ENCODE measurements at places on chromosomes 2 and 18.

GRCh38 chr2:144370937-144371584 lies 148.9 kb downstream of the ZEB2 start:
- DNase-seq = no peak

- no peak for DNase-seq
These were observed 55.2 kb upstream of the SEMA4C start for GRCh38 chr2:96924775-96925747.

- no peak for DNase-seq
These were observed 3.6 kb downstream of the VIL1 start for GRCh38 chr2:218422403-218423086.

GRCh38 chr2:43057742-43058725 lies 168.4 kb downstream of the ZFP36L2 start:
- DNase-seq = no peak

GRCh38 chr2:170873035-170873692 lies 55.9 kb upstream of the GORASP2 start:
- peak; percentile 52 for DNase-seq

- DNase-seq = no peak
These were observed 73.5 kb upstream of the C2orf15 start for GRCh38 chr2:99067871-99068625.

DNA sequence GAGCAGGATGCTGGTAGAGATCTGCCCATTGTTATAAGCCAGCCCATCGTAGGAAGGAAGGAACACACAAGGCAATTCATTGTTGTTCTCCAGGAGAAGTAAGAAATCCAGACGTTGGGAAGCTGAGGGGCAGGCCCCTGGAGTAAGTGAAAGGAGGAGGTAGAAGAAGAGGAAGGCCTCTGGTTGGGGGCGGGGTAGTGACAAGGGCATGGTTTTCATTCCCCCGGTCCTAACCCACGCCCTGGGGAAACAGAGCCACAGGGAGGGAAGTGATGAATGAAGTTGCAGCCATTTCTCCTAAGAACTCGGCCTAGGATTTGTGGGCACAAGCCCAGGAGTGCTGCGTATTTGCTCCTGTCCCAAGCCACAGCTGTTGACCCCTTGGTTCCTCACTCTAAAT lies 18.0 kb downstream of the LBH start:
- no peak for DNase-seq

DNA sequence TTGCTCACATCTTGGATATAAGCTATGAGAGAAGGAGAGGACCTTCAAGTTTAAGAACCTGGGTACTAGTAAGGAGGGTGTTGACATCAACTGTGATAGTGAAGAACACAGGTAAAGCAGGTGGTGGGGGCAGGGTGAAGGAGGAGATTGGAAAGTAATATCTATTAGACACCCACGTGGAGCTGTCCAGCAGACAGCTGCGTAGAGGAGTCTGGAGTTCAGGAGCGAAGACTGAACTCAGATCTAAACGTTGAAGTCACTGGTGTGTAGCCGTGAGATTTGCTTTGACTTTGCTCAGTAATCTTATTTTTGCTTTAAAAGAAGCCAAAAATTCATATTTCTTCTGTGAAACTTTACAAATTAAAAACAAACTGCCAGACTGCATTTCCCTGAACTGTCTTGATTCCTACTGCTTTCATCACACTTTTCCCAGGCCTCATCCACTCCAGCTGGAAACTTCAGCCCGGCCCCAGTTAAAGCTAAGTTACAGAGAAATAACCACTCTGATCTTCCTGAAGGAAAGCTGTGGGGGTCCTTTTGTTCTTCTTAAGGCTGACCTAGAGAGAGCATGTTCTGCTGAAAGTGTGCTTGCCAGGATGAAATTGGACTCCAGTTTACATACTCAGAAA lies 533.3 kb downstream of the CNTNAP5 start:
- DNase-seq = no peak

- DNase-seq = no peak
These were observed 18.2 kb downstream of the FBLN7 start for GRCh38 chr2:112156152-112156986.

GRCh38 chr2:66305718-66306117 lies 129.2 kb upstream of the MEIS1 start:
- no peak for DNase-seq

DNA sequence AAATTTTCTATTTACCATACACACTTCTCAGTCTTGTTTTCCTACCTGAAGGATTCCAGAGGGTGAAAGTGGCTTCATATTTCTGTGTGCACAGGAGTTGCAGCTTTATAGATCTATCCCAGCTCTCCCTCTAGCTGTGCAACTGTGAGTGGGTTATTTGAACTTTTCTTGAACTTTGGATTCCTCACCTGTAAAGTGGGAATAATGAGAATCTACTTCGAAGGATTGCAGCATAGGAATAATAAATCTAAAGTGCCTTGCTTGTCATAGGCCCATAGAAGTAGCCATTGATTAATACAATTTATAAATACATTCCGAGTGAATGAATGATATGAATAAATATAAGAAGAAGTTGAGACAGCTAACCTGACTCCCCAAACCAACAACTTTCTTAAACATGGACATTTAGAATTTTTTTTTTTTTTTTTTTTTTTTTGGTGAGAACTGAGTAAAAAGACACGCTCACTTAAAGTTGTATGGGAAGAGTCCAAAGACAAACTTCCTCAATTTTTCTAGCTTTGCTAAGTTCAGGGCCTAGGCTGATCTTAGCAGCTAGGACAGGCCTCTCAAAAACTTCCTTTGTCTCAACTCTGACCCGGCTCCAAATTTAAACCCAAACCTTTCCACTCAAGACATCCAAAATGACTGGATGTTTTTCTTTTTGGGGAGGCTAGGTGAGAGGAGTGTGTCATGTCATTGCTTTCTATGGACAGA lies 203.3 kb upstream of the FBXO11 start:
- no peak for DNase-seq

- no peak for DNase-seq
These were observed 635.7 kb upstream of the NRXN1 start for GRCh38 chr2:51667679-51668078.

DNA sequence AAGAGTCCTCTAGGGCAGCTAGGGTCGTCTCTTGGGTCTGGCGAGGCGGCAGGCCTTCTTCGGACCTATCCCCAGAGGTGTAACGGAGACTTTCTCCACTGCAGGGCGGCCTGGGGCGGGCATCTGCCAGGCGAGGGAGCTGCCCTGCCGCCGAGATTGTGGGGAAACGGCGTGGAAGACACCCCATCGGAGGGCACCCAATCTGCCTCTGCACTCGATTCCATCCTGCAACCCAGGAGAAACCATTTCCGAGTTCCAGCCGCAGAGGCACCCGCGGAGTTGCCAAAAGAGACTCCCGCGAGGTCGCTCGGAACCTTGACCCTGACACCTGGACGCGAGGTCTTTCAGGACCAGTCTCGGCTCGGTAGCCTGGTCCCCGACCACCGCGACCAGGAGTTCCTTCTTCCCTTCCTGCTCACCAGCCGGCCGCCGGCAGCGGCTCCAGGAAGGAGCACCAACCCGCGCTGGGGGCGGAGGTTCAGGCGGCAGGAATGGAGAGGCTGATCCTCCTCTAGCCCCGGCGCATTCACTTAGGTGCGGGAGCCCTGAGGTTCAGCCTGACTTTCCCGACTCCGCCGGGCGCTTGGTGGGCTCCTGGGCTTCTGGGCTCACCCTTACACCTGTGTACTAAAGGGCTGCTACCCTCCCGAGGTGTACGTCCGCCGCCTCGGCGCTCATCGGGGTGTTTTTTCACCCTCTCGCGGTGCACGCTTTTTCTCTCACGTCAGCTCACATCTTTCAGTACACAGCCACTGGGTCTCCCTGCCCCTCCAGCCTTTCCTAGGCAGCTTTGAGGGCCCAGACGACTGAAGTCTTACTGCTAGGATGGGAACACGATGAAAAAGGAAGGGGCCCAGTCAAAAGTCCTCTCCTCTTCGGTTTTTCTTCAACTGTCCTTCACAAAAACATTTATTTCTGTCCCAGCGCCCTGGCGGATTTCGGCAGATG lies 8.1 kb downstream of the SIX2 start:
- DNase-seq = no peak

DNA sequence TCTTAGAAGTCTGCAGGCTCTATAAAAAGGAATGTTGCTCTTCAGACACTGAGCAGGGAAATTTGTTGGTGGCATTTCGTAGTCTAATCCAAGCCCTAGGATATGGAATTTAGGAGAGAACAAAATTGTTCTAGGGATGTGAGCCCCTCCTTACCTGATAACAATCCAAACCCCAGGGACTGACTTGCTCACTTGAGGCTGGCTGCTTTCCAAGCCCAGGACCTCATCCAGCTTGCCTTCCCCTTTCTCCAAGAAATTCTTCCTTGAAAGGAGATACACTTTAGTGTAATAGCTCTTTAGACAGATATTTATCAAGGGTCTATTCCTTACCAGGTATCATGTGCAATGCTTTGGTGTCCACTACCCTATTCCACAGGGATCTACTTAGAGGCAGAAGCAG lies 279.8 kb downstream of the C1D start:
- DNase-seq = no peak

GRCh38 chr2:190655113-190655512 lies 6.2 kb downstream of the NAB1 start:
- DNase-seq = no peak

- no peak for DNase-seq
These were observed 450.6 kb downstream of the TSN start for GRCh38 chr2:122206101-122206500.

GRCh38 chr18:54239601-54240000 lies 15.1 kb upstream of the MBD2 start:
- no peak for DNase-seq

- DNase-seq = no peak
These were observed 1583.2 kb downstream of the SUCLG1 start for GRCh38 chr2:82875858-82876257.
